ENCODE measurements at places on chromosomes 4 and X.

DNA sequence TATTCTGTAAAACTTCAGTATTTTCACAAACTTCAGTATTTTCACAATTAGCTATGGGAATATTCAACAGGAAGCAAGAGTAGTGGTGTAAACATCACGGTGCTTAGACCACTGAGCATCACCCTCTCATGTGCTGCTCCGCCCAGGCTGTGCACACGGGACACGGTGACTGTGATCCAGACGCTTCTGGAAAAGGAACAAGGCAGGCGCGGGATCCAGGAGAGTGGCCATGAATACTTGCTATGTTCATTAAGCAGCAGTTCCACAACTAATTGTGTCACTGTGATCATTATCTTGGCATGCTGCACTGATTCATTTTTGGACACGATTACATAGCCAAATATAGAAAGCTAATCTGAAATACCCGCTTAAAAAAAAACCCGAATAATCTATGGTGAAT, 19.6 kb upstream of the FAT1 start:
- DNase-seq = no peak

GRCh38 chr4:183967266-183967665, 62.2 kb downstream of the STOX2 start:
- DNase-seq = no peak

DNA sequence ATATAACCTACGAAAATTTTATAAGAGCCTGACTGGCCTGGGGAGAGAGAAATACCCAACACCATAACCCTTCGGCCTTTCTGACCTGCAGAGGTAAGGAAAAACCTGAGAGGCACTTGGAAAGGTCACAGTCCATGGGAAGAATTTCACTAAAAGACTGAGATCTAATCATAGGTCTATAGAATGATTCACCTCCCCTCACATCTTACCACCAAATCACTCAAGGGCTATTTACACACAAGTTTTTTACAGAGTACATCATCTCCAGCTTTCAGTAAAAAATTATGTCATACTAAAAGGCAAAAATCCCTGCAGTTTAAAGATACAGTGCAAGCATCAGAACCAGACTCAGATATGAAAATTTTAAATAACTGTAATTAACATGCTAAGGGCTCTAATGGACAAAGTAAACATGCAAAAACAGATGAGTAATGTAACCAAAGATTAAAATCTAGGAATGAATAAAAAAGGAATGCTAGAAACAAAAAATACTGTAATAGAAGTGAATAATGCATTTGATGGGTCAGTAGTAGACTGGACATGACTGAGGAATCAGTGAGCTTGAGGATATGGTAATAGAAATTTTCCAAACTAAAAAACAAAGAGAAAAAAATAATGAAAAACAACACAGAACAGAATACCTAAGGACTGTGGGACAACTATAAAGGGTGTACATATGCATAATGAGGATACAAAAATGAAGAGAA, 32.1 kb upstream of the SLC16A2 start:
- no peak for DNase-seq

GRCh38 chr4:11805842-11806241, 377.1 kb upstream of the HS3ST1 start:
- DNase-seq = no peak

- DNase-seq = no peak
These were observed 101.9 kb upstream of the SCOC start for GRCh38 chr4:140271553-140271952.

DNA sequence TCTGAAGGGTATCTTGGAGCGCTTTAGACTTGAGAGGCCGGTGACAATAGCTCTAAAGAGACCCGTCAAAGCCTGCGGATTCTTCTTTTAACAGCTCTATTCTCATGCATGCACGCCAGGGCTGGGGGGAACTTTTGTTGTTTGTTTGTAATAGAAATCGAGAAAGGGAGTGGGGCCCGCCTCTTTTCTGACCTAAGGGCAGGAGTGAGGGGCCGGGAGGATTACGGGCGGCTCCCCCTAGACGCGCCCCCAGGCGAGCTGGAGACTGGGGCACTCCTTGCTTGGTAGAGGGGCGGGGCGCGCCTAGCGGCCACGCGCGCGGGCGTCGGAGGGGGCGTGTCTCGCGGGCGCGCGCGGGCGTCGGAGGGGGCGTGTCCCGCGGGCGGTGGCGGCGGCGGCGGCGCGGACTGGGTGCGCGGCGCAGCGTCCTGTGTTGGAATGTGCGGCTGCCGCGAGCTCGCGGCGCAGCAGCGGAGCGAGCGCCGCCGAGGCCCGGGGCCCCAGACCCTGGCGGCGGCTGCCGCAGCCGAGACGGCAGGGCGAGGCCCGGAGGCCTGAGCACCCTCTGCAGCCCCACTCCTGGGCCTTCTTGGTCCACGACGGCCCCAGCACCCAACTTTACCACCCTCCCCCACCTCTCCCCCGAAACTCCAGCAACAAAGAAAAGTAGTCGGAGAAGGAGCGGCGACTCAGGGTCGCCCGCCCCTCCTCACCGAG, at the start of gene REST:
Gene REST, plus strand, starts transcription at position 412 of the 717 bp plus-strand sequence. CDS start 2,739 bp downstream, outside the sequence.
- DNase-seq = peak; percentile 88

DNA sequence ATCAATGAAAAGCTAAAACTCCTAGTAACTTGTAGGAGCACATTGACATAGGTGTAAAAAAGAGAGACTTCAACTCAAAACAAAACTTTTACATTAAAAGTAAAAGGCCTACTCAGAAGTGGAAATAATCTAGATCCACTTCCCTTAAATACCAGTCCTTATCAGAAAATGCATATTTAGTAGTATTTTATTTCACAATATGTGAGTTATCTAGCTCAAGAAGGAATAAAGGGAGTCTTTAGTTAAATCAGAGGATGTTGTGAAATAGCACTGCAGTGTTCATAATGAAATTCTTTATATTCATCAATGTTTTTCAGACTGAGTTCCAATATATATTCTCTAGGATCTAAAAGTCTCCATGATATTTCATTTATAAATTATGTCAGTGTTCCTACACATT, 715.0 kb downstream of the GRID2 start:
- no peak for DNase-seq

GRCh38 chr4:55259294-55259693, 86.7 kb upstream of the SRD5A3 start:
- DNase-seq = no peak

- DNase-seq = no peak
These were observed 37.8 kb upstream of the PRPS2 start for GRCh38 chrX:12753366-12753765.

DNA sequence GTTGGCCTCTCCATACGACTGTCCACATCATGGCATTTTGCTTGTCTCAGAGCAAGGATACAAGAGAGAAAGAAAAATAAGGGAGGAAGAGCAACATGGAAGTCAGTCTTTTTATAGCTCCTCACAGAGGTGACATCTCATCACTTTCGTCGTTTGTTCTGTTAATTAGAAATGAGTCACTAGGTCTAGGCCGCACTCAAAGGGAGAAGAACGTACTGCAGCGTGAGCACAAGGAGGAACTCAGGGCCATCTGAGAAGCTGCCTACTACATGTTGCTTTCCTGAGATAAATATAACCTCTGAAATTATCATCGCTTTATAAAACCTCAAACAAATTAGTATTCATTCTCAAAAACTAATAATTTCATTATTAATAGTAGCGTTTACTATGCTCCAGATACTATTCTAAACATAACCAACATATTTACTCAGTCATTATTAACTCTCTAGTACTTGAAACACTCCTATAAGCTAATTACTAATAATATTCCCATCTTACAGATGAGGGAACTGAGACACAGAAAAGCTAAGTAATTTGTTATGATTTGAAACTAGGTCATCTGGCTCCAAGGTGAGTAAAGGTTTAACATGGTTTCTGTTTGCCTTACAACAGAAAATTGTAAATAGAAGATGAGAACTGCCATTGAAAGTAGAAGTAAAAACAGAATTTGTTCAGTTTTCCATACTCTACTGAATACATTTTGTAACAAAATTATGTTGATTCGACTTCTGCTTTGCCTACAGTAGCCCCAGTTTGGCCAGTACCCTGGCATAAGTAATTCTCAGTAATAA, 213.2 kb upstream of the UGT8 start:
- DNase-seq = no peak
